Thoracic aorta (tissue), 2 donors: ENCODE measurements at places on chromosomes 7 and 10. TPM values are rescaled to one million over a fixed set of nuclear protein-coding genes. Genes with fewer than 3 reads are reported as not detected.

Gene NUDCD3
- total RNA-seq, result 64.5 TPM

Gene SPDYE9
- total RNA-seq, result not detected

Gene CYP17A1
- 0.41 TPM for total RNA-seq

Gene SMURF1
- total RNA-seq, result 40.9 TPM

Gene COX15
- 12.5 TPM for total RNA-seq

Gene GRID1
- 0.27 TPM for total RNA-seq

Gene SUN3
- not detected for total RNA-seq

Gene HOXA11
- total RNA-seq, result 0.28 TPM

Gene NRAP
- total RNA-seq, result not detected

Gene MCU
- total RNA-seq, result 15.0 TPM

Gene SLC18A2
- total RNA-seq, result 1.8 TPM

Gene FAM25C
- total RNA-seq, result not detected

Gene GHRHR
- not detected for total RNA-seq

Gene PPRC1
- 18.0 TPM for total RNA-seq

Gene FBXO24
- total RNA-seq, result not detected

Gene TRIM74
- not detected for total RNA-seq

Gene KLF14
- total RNA-seq, result not detected

Gene ACBD7
- 0.41 TPM for total RNA-seq

Gene PPP1R9A
- total RNA-seq, result 5.7 TPM

Gene DRGX
- not detected for total RNA-seq

Gene IFIT1B
- total RNA-seq, result not detected

Gene NCF1
- 3.3 TPM for total RNA-seq

Gene MBL2
- total RNA-seq, result not detected

Gene EVX1
- total RNA-seq, result not detected

Gene MYO1G
- 13.8 TPM for total RNA-seq

Gene GNAT3
- total RNA-seq, result not detected

Gene POLD2
- 43.8 TPM for total RNA-seq

Gene FAM200A
- 4.3 TPM for total RNA-seq

Gene CUZD1
- total RNA-seq, result not detected

Gene IKZF1
- total RNA-seq, result 57.8 TPM

Gene DPYSL4
- total RNA-seq, result not detected

Gene BAMBI
- total RNA-seq, result 24.8 TPM

Gene PLPP4
- total RNA-seq, result not detected

Gene POU6F2
- not detected for total RNA-seq

Gene LBX1
- total RNA-seq, result not detected

Gene TMEM213
- total RNA-seq, result not detected
